Thoracic aorta (tissue), 2 donors: ENCODE measurements at places on chromosomes 1 and 21. TPM values are rescaled to one million over a fixed set of nuclear protein-coding genes. Genes with fewer than 3 reads are reported as not detected.

GRCh38 chr1:32984455-32985171 lies 20.0 kb upstream of the RNF19B start:
- H3K4me1 ChIP-seq, result peaks cover 29% of the 10 kb centered on the region
- H3K27ac ChIP-seq, result no peak overlapping the region
- DNase-seq, result no peak
- no peaks in the 10 kb centered on the region for H3K27me3 ChIP-seq
- no peaks in the 10 kb centered on the region for H3K36me3 ChIP-seq

DNA sequence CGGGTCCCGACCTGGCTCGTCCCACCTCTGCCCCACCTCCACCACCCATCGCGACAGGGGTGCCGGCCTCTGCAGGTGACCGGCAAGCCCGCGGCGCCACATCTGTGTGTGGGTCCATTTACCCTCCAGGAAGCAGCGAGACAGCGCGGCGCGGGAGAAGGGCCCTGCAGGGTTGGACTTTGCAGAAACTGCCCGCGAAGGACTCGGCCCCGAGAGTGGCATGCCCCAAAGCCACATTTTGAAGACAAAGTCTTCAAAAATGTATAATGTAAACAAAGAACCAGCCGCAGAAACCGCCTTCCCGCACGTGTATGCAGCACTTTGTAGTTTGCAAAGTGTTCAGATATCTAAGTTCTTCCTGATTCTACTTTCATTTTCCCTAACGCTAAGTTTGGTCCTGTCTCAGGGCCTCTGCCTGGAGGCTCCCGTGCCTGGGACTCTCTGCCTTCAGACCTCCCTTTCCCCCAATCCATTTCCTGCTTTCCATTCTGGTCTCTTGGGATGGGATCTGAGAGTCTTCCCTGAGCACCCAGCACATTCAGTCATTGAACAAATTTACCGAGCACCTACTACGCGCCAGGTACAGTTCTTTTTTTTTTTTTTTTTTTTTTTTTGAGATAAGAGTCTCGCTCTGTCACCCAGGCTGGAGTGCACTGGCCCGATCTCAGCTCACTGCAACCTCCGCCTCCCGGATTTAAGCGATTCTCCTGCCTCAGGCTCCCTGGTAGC lies 524 bp upstream of the TMCO4 start:
- H3K4me1 ChIP-seq, result no peaks in the 10 kb centered on the region
- H3K4me3 ChIP-seq, result peak overlapping the region; percentile 81
- H3K27ac ChIP-seq, result peak overlapping the region; percentile 84
- H3K36me3 ChIP-seq, result no peaks in the 10 kb centered on the region
- no peaks in the 10 kb centered on the region for H3K27me3 ChIP-seq

DNA sequence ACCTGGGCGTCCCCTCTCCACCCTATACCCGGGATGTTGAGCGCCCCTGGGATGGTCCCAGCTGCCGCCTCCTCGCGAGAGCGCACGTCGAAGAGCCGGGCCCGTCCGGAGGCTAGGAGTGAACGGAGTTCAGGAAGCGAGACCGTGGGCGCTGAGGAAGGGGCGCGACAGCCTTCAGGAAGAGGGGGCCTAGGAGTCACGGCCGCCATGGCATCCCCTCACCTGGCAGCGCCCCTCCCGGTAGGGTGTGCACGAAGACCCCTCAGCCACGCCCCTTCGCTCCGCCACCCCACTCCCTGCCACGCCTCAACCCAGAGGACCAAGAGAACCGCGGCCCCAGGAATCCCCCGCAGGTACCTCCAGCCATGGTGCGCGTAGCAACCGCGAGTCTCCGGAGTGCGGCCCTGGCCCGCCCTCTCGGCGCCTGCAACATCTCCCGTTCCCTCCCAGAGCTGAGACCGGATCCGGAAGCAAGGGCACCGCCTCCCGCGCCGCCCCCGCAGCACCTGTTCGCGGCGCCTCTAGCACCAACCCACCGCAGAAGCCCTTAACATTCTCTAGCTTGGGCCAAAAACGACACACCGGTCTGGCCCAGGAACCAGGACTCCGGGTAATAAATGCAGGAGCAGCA lies at the start of gene TSTD1:
TSS of gene TSTD1 (minus strand) at position 442 of the 631 bp plus-strand sequence. CDS start at position 367, 75 bp downstream.
- no peak for DNase-seq
- peak within 1 kb of the TSS; percentile 70 for H3K4me3 ChIP-seq
- no peaks in the 10 kb centered on the region for H3K27me3 ChIP-seq
- H3K27ac ChIP-seq, result no peak within 1 kb of the TSS

GRCh38 chr1:110477967-110478640 lies 27.2 kb downstream of the PROK1 start:
- no peak overlapping the region for H3K27ac ChIP-seq
- no peak for DNase-seq
- no peaks in the 10 kb centered on the region for H3K27me3 ChIP-seq
- no peak overlapping the region for H3K4me3 ChIP-seq
- no peaks in the 10 kb centered on the region for H3K4me1 ChIP-seq

GRCh38 chr1:117371441-117372151 lies 4.3 kb downstream of the MAN1A2 start:
- no peak for DNase-seq
- peaks cover 30% of the 10 kb centered on the region for H3K4me1 ChIP-seq
- no peaks in the 10 kb centered on the region for H3K27me3 ChIP-seq
- H3K36me3 ChIP-seq, result no peaks in the 10 kb centered on the region

GRCh38 chr1:164618202-164618564 lies 59.2 kb downstream of the PBX1 start:
- no peak overlapping the region for H3K27ac ChIP-seq
- no peak overlapping the region for H3K4me3 ChIP-seq
- peaks cover 42% of the 10 kb centered on the region for H3K4me1 ChIP-seq
- no peaks in the 10 kb centered on the region for H3K36me3 ChIP-seq

DNA sequence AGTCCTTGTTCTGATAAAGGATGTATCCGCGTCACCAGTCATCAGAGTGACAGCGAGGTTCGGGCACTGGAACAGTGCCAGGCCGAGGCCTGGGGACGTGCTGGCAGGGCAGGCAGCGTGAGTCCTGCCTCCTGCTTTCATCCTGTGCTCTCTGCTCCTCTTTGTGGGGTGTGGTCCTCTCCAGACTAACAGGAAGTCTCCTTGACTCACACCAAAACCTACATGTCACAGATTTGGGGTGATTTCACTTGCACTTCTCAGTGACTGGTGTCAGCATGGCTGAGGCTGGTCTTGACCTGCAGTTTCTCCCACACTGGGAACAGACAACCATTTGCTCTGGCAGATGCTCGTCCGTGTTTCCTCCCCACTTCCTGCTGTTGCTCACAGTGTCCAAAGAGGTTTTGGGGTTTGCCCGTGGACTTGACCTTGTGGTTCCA lies 8.8 kb upstream of the NLRP3 start:
- H3K27ac ChIP-seq, result peak overlapping the region; percentile 21
- no peaks in the 10 kb centered on the region for H3K36me3 ChIP-seq
- DNase-seq, result no peak
- H3K27me3 ChIP-seq, result no peaks in the 10 kb centered on the region
- no peaks in the 10 kb centered on the region for H3K4me1 ChIP-seq

DNA sequence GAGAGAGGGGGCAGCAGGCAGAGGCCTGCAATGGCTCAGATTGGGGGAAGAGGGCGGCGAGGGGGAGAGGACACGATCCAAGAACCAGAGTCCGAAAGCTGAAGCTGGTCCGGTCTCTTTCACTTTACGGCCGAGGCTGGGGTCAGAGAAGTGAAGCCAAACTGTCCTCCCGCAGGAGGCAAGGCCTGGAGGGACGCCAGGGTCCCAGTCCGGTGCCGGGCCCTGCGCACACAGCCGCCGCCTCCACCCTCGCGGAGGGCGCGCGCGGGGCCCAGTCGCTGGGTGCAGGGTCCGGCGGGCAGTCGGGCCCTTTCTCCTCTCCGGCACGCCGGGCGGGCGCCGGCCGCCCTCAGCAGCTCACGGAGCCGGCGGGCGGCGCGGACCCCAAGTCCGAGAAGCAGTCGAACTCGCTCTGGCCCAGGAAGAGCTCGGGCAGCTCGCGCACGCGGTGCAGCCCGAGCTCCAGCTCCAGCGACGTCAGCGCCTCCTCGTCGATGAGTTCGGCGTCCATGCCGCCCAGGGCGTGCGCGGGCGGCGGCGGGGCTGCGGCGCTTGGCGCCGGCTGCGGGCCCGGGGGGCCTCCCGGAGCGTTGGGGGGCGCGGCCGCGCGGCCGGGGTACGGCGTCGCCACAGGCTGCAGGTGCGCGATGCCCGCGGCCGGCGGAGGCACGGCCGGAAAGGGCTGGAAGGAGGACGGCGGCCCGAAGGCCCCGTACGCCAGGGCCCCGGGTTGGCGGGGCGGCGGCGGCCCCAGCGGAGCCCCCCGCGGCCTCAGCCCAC lies 749 bp downstream of the CITED4 start:
- H3K4me1 ChIP-seq, result peaks cover 35% of the 10 kb centered on the region
- H3K36me3 ChIP-seq, result no peaks in the 10 kb centered on the region

- H3K4me1 ChIP-seq, result peaks cover 8% of the 10 kb centered on the region
- H3K27me3 ChIP-seq, result no peaks in the 10 kb centered on the region
- H3K4me3 ChIP-seq, result no peak overlapping the region
- H3K27ac ChIP-seq, result no peak overlapping the region
- no peaks in the 10 kb centered on the region for H3K36me3 ChIP-seq
These were observed 15.9 kb upstream of the LRRC8C start for GRCh38 chr1:89616844-89617627.

- no peaks in the 10 kb centered on the region for H3K36me3 ChIP-seq
- H3K4me3 ChIP-seq, result no peak overlapping the region
- no peak overlapping the region for H3K27ac ChIP-seq
- no peaks in the 10 kb centered on the region for H3K27me3 ChIP-seq
- DNase-seq, result no peak
These were observed 103.2 kb upstream of the KIF26B start for GRCh38 chr1:245051349-245052221.

DNA sequence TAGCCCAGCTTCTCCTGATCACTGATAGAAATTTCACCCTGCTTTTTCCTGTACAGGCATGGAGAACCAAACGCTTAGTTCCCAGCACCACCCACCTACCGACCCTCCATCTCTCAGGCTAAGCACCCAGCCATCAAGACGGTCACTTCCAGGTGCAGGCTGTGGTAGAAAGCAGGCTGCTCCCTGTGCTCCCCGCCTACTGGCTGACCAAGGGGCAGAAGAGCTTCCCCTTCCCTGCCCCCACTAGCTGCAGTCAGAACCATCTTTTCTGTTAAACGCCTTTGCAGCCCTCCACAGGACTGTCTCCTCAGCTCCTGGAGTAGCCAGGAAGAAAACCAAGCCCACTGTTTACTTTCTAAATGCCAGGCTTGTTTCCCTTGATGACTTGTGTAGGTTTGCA lies 23.0 kb downstream of the SPATA46 start:
- H3K27me3 ChIP-seq, result no peaks in the 10 kb centered on the region
- H3K27ac ChIP-seq, result no peak overlapping the region
- H3K4me1 ChIP-seq, result no peaks in the 10 kb centered on the region
- H3K4me3 ChIP-seq, result no peak overlapping the region
- no peaks in the 10 kb centered on the region for H3K36me3 ChIP-seq
- no peak for DNase-seq

DNA sequence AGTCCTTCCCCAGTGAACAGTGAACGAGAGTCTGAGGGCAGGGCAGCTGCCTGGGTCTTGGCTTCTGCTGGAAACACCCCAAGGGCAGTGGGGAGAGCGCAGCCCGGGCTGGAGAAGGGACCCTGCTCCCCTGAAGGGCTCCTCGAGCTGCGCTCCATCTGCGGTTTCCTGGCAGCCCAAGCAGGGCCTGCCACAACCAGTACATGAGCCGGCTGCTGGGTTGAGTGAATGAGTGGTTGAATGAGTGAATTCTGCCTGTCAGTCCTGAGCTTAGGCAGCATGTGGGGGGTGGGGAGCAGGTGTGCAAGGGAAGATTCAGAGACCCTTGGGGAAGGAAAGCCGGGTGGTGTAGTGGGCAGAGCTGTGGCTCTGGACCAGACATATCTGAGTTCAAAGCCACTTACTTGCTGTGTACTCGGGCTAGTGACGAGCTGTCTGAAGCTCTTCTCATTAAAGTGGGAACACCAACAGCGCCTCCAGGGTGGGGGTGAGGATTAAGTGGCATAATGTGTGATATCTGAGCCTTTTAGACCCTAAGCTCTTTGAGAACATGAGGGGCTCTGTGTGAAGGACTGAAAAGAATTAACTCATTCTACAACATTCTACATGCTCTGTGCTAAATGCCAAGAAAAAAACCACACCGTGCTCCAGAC lies 3.7 kb downstream of the OPRD1 start:
- H3K4me3 ChIP-seq, result no peak overlapping the region
- H3K27me3 ChIP-seq, result no peaks in the 10 kb centered on the region
- no peak overlapping the region for H3K27ac ChIP-seq

The PAX7 gene
- total RNA-seq, result not detected

The LCE3E gene
- total RNA-seq, result not detected

The SLC30A1 gene
- total RNA-seq, result 8.8 TPM

The PGLYRP4 gene
- total RNA-seq, result not detected

The ALG14 gene
- 1.6 TPM for total RNA-seq

The KCNK1 gene
- 8.5 TPM for total RNA-seq

The ZBTB48 gene
- total RNA-seq, result 28.9 TPM

The TSACC gene
- not detected for total RNA-seq
